ENCODE measurements at places on chromosomes 2 and 18. TPM values are rescaled to one million over a fixed set of nuclear protein-coding genes. Genes with fewer than 3 reads are reported as not detected.

The FASTKD1 gene
- 6.1 TPM for total RNA-seq

The GKN2 gene
- not detected for total RNA-seq

The NPAS2 gene
- total RNA-seq = 10.2 TPM

The GCA gene
- total RNA-seq = 3.2 TPM

The INO80D gene
- total RNA-seq = 48.6 TPM

The FAM237A gene
- total RNA-seq = not detected

The SERPINB3 gene
- not detected for total RNA-seq

- no peak for DNase-seq
Measured at GRCh38 chr18:53907921-53908320, 316.5 kb downstream of the MBD2 start.

GRCh38 chr2:104040771-104041170 lies 813.1 kb upstream of the POU3F3 start:
- no peak for DNase-seq

- DNase-seq = no peak
Measured at GRCh38 chr2:152400607-152401214, 65.7 kb downstream of the FMNL2 start.

- no peak for DNase-seq
Measured at GRCh38 chr2:240320204-240320993, 115.1 kb upstream of the GPC1 start.

- no peak for DNase-seq
Measured at GRCh38 chr2:61952288-61952687, 46.8 kb downstream of the COMMD1 start.
